ENCODE measurements at places on chromosomes 1 and 21. TPM values are rescaled to one million over a fixed set of nuclear protein-coding genes. Genes with fewer than 3 reads are reported as not detected.

DNA sequence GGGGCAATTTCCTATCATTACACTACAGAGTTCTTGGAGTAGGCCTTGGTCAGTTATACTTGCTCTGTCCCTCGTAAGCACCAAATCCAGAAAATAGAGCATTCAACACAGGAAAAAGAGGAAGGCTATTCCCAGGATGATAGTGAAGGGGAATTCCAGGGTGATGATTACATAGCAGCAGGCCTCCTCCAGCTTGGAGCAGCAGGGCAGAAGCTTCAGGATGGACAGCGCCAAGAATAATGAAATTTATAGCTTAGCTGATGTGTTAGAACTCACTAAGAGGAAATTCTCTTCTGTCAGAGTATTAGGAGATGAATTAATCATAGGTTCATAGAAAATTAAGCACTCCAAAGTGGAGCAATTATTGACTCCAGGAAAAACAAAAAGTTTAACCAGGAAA lies 10.8 kb upstream of the SMAP2 start:
- no peak for DNase-seq

DNA sequence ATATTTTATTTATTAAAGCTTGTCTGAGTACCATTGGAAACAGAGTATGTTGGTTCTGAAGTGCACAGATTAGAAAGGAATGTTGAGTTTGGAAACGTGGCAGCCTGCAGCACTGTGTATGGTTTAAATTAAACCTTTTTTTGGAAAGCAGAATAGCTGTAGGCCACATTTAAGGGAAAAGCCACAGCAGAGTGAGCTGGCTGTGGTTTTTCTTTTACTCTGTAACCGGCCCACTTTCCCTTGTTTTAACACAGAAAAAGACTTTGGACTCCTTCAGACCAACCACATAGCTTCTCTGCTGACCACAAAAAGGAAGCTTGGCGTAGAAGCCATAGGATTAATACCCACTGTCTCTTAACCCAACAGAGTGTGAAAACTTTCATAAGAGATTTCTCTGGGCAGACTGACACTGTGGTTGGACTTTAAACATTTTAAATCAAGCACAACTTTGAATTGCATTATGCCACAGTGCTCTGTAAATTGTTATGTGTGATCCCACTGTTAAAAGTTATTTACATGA lies 75.2 kb downstream of the NFIA start:
- DNase-seq: no peak

Gene CRABP2
- polyA plus RNA-seq: 17.8 TPM

Gene DMRTA2
- polyA plus RNA-seq: 0.07 TPM
